ENCODE measurements at places on chromosomes 11 and 22.
A peak's percentile ranks its signal among the peaks of the same experiment; 100 is the strongest.

GRCh38 chr11:64742889-64743590 lies 902 bp downstream of the RASGRP2 start:
- peak; percentile 74 for DNase-seq

DNA sequence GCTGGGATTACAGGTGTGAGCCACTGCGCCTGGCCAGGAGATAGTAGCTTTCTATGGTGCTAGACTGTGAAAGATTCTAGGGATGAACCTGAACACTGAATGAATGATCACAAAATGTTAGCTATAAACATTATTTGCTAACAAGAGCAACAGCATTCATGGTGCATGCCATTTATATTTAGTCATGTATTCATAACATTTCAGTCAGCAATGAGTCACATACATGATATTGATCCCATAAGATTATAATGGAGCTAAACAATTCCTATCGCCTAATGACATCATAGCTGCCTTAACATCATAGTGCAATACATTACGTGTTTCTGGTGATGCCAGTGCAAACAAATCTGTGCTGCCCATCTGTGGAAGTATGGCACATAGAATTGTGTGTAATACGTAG lies 164.1 kb downstream of the ARHGAP42 start:
- no peak for DNase-seq

GRCh38 chr11:95521133-95521542 lies 268.4 kb downstream of the FAM76B start:
- DNase-seq = no peak

- no peak for DNase-seq
These were observed 5.3 kb upstream of the CREB3L1 start for GRCh38 chr11:46271875-46272815.

DNA sequence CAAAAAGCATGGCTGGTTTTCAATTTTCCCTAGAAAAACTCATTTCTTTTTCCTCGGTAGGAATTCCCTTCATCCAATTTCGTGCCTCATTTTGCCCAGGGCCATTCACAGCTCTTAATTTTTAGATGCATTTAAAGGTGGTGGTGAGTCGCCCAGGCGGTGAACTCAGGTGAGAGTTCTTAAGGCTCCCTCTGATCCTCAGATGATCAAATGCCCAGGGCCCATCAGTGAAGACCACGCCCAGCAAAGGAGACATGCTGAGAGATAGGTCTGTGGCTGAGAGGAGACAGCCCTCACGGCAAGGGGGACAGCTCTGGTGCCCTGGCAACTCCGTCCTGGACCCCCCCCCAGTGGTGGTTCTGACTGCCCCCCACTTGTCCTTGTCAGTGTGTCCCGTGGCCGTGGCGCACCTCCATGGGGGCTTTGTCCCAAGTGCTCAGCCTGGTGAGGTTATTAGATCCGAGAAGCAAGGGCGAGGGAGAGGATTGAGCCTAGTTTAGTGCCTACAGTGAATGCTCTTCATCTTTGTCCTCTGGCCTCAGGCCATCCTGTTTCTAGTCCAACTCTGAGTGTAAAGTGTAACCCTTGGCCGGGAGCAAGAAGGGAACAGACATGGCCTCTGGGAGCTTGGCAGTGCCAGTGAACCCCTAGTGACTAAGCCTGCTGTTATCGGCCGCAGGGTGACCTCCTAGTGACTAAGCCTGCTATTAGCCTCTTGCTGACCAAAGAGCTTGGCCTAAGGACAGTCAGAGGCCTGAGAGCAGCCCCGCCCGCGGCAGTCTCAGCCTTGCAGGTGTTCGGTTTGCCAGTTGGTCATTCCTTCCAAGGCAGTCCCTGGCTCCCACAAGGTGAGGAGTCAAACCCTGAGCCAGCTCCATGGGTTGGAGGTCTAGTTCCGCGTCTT lies 83.5 kb downstream of the CTTN start:
- no peak for DNase-seq

GRCh38 chr11:109854731-109855130 lies 238.5 kb upstream of the ZC3H12C start:
- no peak for DNase-seq

DNA sequence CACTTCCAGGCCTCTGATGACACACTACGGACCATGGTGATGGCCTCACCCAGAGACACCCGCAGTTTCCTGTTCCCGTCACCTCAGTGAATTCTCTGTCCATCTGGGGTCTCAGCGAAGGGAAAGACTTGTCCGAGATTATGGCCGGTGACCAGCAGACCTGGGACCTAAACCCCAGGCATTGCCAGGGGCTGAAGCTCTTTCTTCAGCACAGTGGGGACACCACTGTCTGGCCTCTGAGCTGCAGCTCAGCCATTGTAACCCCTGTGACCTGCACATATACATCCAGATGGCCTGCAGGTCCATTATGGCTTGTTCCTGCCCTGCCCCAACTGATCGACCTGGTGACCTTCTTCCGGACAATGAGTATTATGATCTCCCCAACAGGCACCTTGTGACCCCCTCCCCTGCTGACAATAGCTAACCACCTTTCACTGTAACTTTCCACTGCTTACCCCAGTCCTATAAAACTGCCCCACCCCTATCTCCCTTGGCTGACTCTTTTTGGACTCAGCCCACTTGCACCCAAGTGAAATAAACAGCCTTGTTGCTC lies 22.3 kb downstream of the CBX7 start:
- DNase-seq = no peak

GRCh38 chr11:63738720-63739360 lies 29.7 kb downstream of the ZFTA start:
- DNase-seq = peak; percentile 7

DNA sequence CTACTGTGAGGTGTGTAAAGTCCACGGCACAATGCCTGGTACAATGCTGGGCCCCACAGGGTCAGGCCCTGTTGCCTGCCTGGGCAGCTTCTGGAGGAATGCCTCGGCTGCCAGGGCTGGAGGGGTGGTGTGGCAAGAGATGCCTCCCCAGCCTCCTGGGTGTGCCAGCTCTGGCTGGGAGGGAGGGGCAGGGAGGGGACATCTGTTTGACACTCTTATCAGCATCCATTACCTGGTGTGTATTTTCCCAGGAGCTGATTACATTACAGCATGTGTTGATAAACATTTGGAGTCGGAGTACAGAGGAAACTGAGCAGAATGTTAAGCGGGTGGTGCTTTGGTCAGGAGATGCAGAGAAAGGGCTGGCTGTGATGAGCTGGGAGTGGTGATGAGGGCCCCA lies 11.0 kb upstream of the NECTIN1 start:
- no peak for DNase-seq

GRCh38 chr11:17449158-17449557 lies 27.5 kb downstream of the ABCC8 start:
- DNase-seq = no peak

DNA sequence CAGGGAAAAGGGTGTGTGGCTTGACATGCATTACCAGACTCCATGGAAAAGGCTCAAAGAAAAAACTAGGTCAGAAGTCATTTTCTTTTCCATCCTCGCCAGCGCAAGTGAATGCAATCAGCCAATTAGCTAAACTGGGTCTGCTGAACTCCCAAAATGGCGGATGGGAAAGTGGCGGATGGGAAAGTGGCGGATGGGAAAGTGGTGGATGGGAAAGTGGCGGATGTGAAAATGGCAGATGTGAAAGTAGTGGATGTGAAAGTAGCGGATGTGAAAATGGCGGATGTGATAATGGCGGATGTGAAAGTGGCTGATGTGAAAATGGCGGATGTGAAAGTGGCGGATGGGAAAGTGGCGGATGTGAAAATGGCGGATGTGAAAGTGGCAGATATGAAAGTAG lies 158.4 kb downstream of the CEP164 start:
- no peak for DNase-seq

GRCh38 chr11:132519241-132519815 lies 1013.0 kb downstream of the OPCML start:
- DNase-seq = no peak

GRCh38 chr11:111135101-111135500 lies 110.4 kb upstream of the POU2AF2 start:
- no peak for DNase-seq

DNA sequence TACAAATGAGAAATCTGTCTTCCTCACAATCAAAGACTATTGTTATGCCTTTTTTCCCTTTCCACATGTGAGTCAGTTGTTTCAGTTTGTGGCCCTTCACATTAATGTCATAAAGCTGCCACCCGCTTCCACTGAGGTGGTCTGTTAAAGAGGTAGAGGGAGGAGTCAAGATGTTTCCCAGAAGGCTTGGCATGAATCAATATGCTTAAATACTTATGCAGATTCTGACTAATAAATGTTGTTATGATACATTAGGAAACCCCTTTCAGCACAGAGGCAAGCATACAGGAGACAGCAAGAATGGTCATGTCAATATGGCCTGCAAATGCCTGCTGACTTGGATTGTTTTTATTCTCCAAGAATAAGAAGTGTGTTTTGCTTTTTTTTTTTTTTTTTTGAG lies 6.5 kb downstream of the RTN3 start:
- no peak for DNase-seq

DNA sequence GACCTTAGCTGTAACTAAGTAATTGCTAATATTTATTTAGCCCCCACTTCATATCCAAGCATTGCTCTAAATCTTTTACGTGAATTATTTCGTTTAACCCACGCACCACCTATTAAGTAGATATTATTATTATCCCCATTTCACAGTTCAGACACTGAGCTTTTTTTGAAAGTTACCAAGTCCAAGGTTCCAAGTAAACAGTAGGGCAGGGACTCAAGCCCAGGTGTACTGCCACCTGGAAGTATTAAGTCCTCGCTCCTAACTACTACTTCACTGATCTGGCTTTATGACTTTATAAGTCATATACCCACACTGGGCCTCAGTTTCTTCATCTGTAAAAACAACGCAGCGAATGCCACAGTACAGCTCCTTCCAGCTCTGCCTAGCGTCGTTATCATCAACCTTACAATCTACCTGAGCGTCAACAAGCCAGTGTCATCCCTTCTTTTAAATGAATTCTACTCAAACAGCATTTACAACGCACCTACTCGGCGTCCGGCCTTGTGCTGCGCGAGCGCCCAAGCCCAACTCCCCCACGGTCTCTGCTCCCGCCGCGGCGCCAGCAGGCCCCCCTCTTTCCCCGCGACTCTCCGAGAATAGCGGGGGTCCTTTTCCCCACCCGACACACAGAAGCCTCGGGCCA lies 624 bp downstream of the TMEM41B start:
- DNase-seq = no peak

DNA sequence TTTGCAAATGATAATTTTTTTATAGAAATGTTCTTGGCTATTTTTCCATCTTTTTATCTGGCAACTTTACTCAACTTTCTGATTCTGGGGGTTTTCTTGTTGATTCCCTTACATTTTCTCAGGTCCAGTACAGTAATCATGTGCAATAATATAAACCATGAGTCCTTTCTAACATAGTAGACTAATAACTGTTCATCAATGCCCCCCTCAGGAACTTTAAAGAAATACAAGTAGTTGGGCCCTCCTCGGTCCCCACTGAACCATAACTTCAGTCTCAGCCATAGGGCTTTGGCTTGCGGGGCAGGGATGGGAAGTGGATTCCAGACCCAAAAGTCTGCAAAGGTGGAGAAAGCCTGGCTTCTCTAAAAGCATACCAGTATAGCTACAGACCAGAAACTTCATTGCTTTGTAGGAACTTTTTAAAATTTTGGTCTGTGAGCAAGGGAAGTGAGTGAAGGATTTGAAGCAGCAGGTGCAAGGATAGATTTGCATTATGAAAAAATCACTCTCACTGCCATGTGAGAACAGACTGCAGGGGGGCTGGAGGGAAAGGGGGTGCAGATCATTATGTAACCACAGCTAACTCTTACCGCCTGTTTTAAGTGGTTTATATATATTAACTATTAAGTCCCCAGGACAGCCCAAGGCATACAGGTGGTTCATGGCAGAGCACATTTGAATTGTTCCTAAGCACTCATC lies 10.4 kb upstream of the TUB start:
- no peak for DNase-seq

DNA sequence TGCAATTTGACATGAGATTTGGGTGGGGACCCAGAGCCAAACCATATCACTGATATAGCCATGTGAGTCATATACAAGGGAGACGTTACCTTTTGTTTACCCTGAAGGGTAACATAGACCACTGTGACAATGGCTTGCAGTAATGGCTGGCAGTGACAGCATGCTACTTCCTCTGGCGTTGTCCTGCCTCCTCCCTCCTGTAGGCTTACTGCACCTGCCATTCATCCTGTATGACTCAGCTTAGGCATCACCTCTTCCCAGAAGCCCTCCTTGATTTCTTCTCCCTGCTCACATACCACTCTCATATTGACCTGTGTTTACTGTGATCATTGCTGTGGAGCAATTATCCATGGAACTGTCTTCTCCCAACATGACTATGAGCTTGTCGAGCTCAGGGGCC lies 12.0 kb upstream of the PVALB start:
- DNase-seq = no peak

- DNase-seq = no peak
These were observed 31.0 kb upstream of the ISX start for GRCh38 chr22:35034963-35035362.

Measured in stimulated activated CD4-positive, alpha-beta T cell treated with anti-CD3 and anti-CD28 coated beads, Interleukin-1b, Interleukin-23, amount 100 ng/mL, for 1 hour (primary cell).